ENCODE measurements at places on chromosomes 13 and 19.

DNA sequence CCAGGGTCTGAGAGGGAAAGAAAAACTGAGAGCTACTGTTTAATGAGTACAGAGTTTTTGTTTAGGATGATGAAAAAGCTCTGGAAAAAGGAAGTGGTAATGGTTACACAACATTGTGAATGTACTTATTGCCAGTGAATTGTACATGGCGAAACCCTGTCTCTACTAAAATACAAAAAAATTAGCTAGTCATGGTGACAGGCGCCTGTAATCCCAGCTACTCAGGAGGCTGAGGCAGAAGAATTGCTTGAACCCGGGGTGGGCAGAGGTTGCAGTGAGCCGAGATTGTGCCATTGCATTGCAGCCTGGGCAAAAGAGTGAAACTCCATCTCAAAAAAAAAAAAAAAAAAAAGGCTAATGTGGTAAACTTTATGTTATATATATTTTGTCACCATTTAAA is 96.3 kb downstream of the VWA8 start:
- DNase-seq, result no peak

DNA sequence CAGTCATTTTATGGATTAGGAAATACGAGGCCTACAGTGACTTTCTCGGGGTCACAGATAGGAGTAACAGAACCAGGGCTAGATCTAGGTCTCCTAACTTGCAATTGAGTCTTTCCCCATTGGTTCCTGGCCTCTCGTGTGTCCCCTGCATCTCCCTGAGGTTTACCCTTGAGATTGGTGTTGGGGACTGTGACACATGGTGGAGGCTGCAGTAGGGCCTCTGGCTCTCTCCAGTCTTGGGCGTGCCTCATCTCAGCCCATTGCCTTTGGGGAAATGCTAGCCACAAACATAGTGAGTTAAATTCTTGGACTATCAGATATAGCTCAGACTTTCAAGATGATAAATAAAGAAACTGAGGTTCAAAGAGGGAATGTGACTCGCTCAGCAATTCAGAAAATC is 212.1 kb downstream of the KCNRG start:
- no peak for DNase-seq

GRCh38 chr13:86201477-86201876 is 402.3 kb upstream of the SLITRK6 start:
- no peak for DNase-seq

- DNase-seq, result no peak
Observed at GRCh38 chr19:897442-898039, 4.3 kb downstream of the RNU6-9 start.

DNA sequence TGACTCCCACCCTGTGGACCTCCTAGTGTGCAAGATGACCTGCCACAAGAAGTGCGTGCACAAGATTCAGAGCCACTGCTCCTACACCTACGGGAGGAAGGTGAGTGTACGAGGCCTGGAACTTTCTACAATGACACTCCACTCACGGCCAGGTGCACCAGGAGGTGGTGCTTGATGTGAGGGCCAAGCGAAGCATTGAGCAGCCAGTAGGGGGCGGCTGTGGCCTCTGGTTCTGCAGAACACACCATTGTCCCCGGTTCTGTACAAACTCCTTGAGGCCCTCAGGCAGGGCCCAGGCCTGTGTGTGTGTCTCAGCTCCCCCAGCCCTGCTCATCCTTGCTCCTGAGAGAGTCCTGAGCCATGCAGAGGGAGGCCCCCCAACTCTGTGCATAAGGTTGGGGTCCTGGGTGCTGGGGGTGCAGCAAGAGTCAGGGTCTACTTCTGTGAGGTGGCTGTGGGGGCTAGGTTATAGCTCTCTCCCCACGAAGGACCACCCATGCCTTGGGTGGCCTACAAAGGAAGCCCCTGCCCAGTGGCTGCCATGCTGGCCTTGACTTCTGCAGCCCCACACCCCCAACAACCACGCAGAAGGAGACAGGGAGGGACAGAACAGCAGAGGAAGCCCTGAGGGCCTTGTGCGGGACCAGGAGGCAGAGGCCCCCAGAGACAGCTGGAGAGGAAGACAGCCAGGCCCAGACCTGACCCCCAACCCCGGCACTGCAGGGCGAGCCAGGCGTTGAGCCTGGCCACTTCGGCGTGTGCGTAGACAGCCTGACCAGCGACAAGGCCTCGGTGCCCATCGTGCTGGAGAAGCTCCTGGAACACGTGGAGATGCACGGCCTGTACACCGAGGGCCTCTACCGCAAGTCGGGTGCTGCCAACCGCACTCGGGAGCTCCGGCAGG is 9.7 kb upstream of the USE1 start:
- no peak for DNase-seq

- no peak for DNase-seq
Observed at GRCh38 chr13:45361596-45362206, 20.7 kb upstream of the TPT1 start.
